ENCODE measurements at places on chromosomes 7 and 10. TPM values are rescaled to one million over a fixed set of nuclear protein-coding genes. Genes with fewer than 3 reads are reported as not detected.

Gene AGR3
- not detected for total RNA-seq

Gene STAG3
- not detected for total RNA-seq

Gene RNLS
- total RNA-seq, result 12.1 TPM

Gene GRID2IP
- not detected for total RNA-seq

Gene GDF10
- total RNA-seq, result 1.2 TPM

Gene CAMK1D
- total RNA-seq, result 4.2 TPM

Gene CDK13
- total RNA-seq, result 68.6 TPM

Gene CCDC3
- 86.0 TPM for total RNA-seq

Gene SFRP5
- not detected for total RNA-seq

GRCh38 chr7:93860261-93860660 is 30.3 kb downstream of the TFPI2 start:
- no peak for DNase-seq

DNA sequence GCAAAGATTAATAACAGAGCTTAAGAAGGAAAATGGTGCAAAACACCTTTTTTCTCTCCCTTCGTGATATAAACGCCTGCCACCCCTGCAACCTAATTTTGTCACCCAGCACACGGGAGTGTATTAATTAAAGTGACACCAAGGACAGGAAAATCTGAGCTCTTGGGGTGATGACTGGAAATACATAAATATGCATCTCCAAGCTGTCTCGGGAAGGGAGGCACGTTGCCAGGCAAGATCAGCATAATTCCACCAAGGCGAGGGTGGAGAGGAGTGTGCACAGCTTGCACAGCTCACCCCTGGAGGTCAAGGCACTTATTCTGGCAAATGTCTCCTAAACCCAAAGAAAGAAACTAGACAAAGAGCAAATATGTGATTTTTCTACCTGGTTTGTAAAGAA is 700.9 kb downstream of the GRID1 start:
- no peak for DNase-seq

- peak; percentile 95 for DNase-seq
These were observed 256.5 kb downstream of the FRMD4A start for GRCh38 chr10:14074062-14074884.

GRCh38 chr7:124618871-124619270 is 146.7 kb downstream of the GPR37 start:
- no peak for DNase-seq

DNA sequence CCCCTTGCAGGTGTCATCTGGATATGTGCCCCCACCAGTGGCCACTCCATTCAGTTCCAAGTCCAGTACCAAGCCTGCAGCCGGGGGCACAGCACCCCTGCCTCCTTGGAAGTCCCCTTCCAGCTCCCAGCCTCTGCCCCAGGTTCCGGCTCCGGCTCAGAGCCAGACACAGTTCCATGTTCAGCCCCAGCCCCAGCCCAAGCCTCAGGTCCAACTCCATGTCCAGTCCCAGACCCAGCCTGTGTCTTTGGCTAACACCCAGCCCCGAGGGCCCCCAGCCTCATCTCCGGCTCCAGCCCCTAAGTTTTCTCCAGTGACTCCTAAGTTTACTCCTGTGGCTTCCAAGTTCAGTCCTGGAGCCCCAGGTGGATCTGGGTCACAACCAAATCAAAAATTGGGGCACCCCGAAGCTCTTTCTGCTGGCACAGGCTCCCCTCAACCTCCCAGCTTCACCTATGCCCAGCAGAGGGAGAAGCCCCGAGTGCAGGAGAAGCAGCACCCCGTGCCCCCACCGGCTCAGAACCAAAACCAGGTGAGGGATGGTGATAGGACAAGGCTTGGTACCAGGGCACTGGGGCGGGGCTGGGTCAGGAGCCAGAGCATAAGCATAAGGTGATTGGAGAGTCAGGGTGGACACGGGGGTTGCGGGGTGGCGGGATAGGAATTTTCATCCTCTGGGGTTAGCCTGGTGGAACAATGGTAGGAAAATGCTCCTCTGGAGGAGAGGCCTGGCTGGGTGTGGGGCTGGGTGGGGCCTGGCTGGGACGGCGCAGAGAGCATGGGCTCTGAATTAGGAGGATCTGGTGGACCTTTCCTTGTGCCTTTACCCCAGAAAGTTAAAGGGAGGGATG is 1.9 kb downstream of the ZYX start:
- no peak for DNase-seq

- no peak for DNase-seq
These were observed 127.7 kb downstream of the JAZF1 start for GRCh38 chr7:28052933-28053332.

DNA sequence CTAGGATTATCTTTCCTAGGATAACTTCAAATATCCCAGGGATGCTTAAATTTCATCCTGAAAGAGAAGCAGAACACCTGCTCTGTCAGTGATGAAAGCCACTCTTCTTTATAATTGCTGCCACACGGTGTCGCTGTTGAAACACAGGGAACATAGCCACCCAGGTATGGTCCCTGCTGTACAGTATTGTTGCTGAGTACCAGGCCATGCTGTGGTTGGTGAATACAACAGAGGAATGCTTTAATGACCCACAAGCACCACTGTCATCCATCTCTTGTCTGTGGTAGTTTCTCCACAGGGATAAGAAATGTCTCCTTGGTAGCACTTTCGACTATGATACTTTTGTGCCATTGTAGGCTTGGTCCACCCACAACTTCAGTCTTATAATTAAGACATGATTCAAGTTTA is 70.6 kb upstream of the STARD3NL start:
- DNase-seq, result peak; percentile 78

DNA sequence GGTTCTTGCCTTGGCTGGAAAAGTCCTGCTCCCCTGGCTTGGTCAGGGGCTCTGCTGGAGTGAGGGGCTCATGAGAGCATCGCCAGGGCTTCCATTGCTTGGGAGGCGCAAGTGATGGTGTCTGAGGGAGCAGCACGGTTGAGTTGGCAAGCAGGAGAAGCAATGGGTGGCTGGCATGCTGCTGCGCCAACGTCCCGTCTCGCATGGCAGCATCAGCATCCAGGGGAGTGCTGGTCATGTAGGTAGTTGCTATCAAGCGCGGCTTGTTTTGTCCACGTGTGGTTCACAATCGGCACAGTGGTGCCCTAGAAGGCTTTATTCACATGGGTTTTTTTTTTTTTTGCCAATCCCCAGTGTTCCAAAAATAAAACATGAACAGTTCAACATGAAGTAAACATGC is 3.8 kb downstream of the PYROXD2 start:
- DNase-seq, result no peak

- no peak for DNase-seq
These were observed 658.0 kb upstream of the NRG3 start for GRCh38 chr10:81216949-81217348.

DNA sequence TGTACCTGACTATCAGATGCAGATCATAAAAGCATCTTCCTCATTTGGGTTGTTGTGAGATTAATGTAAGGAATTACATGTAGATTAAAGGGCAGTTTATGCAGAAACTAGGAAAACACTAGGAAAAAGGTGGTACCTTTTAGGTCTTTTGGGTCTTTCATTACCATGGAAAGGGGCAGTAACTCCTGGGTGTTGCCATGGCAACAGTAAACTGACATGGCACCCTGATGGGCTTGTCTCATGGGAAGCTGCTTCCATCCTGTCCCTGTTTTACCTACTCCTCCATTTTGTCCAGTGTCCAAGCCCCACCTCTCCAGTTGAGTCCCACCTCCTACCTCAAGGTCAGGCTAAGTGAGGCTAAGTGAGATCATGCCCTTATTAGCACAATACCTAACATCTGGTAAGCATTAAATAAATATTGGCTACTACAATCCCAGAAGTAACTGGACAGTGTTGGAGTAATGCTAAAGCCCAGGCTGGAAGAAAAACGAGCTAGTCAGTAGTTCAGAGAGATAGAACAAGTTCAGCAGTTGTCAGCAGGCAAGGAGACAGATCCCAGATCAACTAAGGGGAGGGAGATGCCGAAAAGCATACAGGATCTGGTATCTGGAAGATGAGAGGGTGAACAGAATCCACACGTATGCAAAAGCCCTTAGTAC is 240.0 kb upstream of the AUTS2 start:
- DNase-seq, result no peak

DNA sequence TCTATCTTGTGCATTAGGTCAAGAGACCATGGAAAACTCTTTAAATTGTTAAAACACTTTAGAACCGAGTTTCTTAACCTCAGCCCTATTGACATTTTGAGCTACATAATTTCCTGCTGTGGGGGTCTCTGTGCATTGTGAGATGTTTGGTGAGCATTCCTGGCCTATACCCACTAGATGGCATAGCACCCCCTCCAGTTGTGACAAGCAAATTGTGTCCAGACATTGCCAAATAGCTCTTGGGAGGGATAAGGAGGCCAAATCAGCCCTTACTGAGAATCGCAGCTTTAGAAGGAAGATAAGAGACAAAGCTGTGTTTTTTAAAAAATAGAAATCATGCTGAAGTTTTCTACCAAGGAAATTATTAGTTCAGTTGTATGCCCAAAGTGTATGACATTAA is 1158.5 kb upstream of the C7orf33 start:
- no peak for DNase-seq

DNA sequence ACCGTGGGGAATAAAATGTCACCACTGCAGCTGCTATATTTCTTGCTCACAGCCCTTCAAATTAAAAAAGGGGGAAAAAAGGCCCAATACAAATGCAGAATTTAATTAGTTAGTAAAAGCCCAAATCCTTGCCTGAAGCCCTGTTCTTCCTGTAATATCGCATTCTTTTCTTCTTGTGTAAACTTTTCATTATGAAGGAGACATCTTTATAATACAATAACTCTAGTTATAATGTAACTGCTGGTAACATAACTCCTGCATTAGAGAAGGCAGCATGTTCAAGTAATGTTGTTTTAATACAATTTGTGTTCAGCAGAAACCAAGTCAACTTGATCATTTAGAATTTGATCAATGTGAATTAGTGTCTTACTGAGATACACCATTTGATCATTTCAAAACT is 250.9 kb downstream of the CHCHD3 start:
- DNase-seq, result no peak

- no peak for DNase-seq
These were observed 1.5 kb upstream of the CPVL start for GRCh38 chr7:29147821-29148220.

All from ascending aorta (tissue), 2 donors.